ENCODE measurements at places on chromosomes 13 and 19. TPM values are rescaled to one million over a fixed set of nuclear protein-coding genes. Genes with fewer than 3 reads are reported as not detected.

POSTN gene
- 2.0 TPM for total RNA-seq

UNC13A gene
- total RNA-seq, result 27.3 TPM

KIR3DL1 gene
- not detected for total RNA-seq

BRSK1 gene
- total RNA-seq, result 81.1 TPM

FFAR2 gene
- total RNA-seq, result under 0.01 TPM

DMRTC2 gene
- total RNA-seq, result not detected

PCDH9 gene
- total RNA-seq, result 64.4 TPM

LYPD5 gene
- 2.0 TPM for total RNA-seq

NAPA gene
- 43.2 TPM for total RNA-seq

UGGT2 gene
- total RNA-seq, result 60.3 TPM

ATXN8OS gene
- 1.6 TPM for total RNA-seq

RASIP1 gene
- 2.9 TPM for total RNA-seq

LAIR1 gene
- total RNA-seq, result 1.6 TPM

NXNL1 gene
- total RNA-seq, result not detected
